ENCODE measurements at places on chromosomes 7 and 10. TPM values are rescaled to one million over a fixed set of nuclear protein-coding genes. Genes with fewer than 3 reads are reported as not detected.

The AEBP1 gene
- 4.8 TPM for total RNA-seq

The ADRB1 gene
- total RNA-seq: not detected

The CUZD1 gene
- 2.4 TPM for total RNA-seq

The C10orf53 gene
- not detected for total RNA-seq

The BET1 gene
- total RNA-seq: 19.2 TPM

The POLR2J2 gene
- 36.6 TPM for total RNA-seq

The FLNC gene
- total RNA-seq: not detected

The TMEM229A gene
- total RNA-seq: not detected

The IL6 gene
- 0.67 TPM for total RNA-seq

The GBX1 gene
- total RNA-seq: not detected

The OR6V1 gene
- not detected for total RNA-seq

The ABI1 gene
- total RNA-seq: 59.7 TPM

The OGDHL gene
- total RNA-seq: not detected

The CCNY gene
- 76.4 TPM for total RNA-seq

The GARIN1A gene
- total RNA-seq: 0.92 TPM

The CHST15 gene
- total RNA-seq: not detected

The LBX1 gene
- total RNA-seq: not detected

The TRIM4 gene
- 33.5 TPM for total RNA-seq

The SLC39A12 gene
- total RNA-seq: not detected

The EGR2 gene
- 0.92 TPM for total RNA-seq

The MMP21 gene
- 0.10 TPM for total RNA-seq

The FAM237B gene
- total RNA-seq: not detected

The GALNT11 gene
- total RNA-seq: 18.9 TPM

The ACBD7 gene
- 8.1 TPM for total RNA-seq

The BUD31 gene
- 115 TPM for total RNA-seq

The NSUN6 gene
- 22.0 TPM for total RNA-seq

The MSMB gene
- not detected for total RNA-seq

The CALML3 gene
- total RNA-seq: not detected

The ODAD2 gene
- total RNA-seq: not detected

The CDNF gene
- 0.85 TPM for total RNA-seq

The ADAM12 gene
- total RNA-seq: 0.45 TPM

The OPN1SW gene
- not detected for total RNA-seq

The UTF1 gene
- not detected for total RNA-seq

The CALCR gene
- not detected for total RNA-seq

The RAPGEF5 gene
- total RNA-seq: 0.69 TPM

The HMX3 gene
- not detected for total RNA-seq

The CUBN gene
- total RNA-seq: 2.4 TPM

The ELMO1 gene
- 99.8 TPM for total RNA-seq

The LRMDA gene
- not detected for total RNA-seq

The LIPF gene
- not detected for total RNA-seq

The SPDYE3 gene
- not detected for total RNA-seq

The ZNF37A gene
- 22.3 TPM for total RNA-seq

The DOCK1 gene
- not detected for total RNA-seq

The WEE2 gene
- total RNA-seq: not detected

The SPOCK2 gene
- 423 TPM for total RNA-seq

The TAS2R5 gene
- total RNA-seq: 1.3 TPM

The MCM7 gene
- 292 TPM for total RNA-seq

The VSTM4 gene
- total RNA-seq: 0.12 TPM

The GPNMB gene
- not detected for total RNA-seq

The GOLGA7B gene
- total RNA-seq: 12.2 TPM

The ANKRD1 gene
- total RNA-seq: not detected

The PIP gene
- not detected for total RNA-seq

The CYP3A5 gene
- not detected for total RNA-seq

All from activated CD4-positive, alpha-beta T cell treated with anti-CD3 and anti-CD28 coated beads, Interleukin-2, amount 10 ng/mL, durations not matched to agents 7 days and 5 days (primary cell).